ENCODE measurements at places on chromosomes 6 and 20.
A peak's percentile ranks its signal among the peaks of the same experiment; 100 is the strongest.

- DNase-seq: no peak
Measured at GRCh38 chr20:36645353-36645752, 643 bp downstream of the SLA2 start.

DNA sequence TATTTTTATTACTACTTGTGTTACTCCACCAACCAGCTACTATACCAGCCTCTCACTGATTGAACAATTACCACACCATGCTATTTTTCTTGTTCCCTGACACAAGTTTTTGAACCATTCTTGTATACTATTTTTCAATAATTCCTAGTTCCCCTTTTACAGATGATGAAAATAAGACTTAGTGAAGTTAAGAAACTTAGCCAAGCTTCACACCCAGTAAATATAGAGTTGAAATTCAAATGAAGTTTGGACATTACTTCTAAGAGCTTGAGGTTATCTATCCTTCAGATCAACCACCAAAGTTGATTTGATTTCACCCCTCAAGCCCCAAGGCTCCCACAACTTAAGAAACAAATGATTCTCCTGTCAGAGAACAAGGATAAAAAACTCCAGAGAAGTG, 13.1 kb upstream of the BCAS1 start:
- no peak for DNase-seq

DNA sequence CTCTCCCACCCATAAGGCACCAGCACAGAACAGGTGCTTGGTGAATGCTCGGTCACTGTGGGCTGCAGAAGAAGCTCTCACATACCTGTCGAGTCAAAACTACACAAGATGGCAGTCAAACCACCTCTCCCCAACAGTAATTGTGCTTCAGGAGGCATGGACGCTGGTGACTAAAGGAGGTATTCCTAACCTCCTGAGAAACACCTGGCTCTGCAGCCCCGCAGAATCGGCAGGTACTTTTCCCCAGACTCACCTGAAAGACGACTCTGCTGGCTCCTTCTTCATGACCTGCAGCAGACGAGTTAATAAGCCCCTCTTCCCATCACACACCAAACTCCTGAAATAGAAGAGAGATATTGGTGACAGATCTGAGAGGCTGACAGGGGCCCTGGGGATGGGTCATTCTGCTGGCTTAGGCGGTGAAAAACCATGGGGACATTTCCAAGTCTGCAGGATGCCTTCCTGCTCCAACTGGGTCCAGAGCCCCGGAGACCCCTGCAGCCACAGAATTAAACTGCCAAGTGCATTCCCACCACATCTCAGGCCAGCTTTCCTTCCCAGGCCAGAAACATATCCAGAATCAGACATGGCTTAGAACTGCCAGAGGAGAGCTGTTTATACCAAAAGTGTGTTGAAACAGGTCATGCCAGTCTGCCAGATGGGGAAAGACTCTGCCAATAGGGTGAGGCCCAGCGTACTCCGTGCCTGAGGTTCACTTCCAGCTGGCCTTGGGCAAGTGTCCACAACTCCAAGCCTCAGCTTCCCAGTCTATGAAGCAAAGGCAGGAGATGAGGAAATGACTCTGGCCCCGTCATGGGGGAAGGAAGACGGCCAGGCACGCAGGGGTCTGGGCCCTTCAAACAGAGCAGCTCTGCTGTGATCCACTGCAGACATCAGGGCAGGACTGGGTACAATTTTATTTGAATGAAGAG, 53.0 kb downstream of the MYH7B start:
- DNase-seq: peak; percentile 93

GRCh38 chr6:43829470-43829869, 59.5 kb downstream of the VEGFA start:
- no peak for DNase-seq

DNA sequence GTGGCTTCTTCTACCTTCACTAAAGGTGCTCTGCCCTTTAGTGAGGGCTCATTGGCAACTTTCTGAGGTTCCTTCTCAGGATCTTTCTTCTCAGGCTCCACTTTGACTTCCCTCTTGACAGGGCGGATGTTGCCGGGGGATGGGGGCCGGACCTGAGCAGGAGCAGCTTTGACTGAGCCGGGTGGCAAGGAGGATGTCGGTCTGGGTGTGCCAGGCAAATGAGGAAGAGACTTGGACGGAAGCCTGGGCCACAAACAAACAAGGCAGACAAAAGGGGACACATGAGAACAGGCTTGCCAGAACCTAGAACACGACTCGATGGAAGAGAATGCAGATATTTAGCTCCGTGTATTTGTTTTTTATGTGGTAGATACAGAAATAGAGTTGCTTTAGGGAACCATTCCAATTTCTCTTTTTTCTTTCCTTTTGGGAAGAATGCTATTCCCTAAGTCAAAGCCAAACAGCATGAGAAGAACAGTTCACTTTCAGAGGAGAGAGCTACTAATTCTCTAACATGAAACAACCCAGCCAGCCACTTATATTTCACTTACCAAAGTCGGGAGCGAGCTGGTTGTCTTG, 76.2 kb upstream of the BCLAF1 start:
- no peak for DNase-seq

All from AG10803 (cell line).